ENCODE measurements at places on chromosomes 16 and 17. TPM values are rescaled to one million over a fixed set of nuclear protein-coding genes. Genes with fewer than 3 reads are reported as not detected.

Gene PRR35
- not detected for total RNA-seq

Gene PERCC1
- not detected for total RNA-seq

Gene KRTAP3-2
- not detected for total RNA-seq

Gene PABPN1L
- total RNA-seq = not detected

Gene SERPINF2
- 0.17 TPM for total RNA-seq

Gene ODAD4
- 1.1 TPM for total RNA-seq

Gene C1QL1
- 0.32 TPM for total RNA-seq

Gene CFAP119
- 0.69 TPM for total RNA-seq

Gene MT1X
- total RNA-seq = 45.7 TPM

Gene P4HB
- total RNA-seq = 766 TPM

Gene PKMYT1
- not detected for total RNA-seq

Gene TLCD2
- 8.7 TPM for total RNA-seq

Gene KRTAP2-3
- total RNA-seq = not detected

Gene LPCAT2
- total RNA-seq = 15.8 TPM

Gene UBALD1
- 3.9 TPM for total RNA-seq

Gene RGS11
- 1.4 TPM for total RNA-seq

Gene PIGL
- 17.2 TPM for total RNA-seq

Gene B9D1
- 30.5 TPM for total RNA-seq

Gene CEMP1
- not detected for total RNA-seq

Gene CD300H
- total RNA-seq = not detected

Gene JUP
- 3.0 TPM for total RNA-seq

Gene CES4A
- total RNA-seq = 1.1 TPM

Gene TEX19
- under 0.01 TPM for total RNA-seq

Gene GJC1
- total RNA-seq = 10.2 TPM

Gene ABCC11
- 0.32 TPM for total RNA-seq

Gene TBC1D3G
- total RNA-seq = not detected

Gene TMEM92
- total RNA-seq = 0.16 TPM

Gene TP53TG3F
- not detected for total RNA-seq

Gene SPATA22
- total RNA-seq = not detected

Gene OR3A2
- 0.32 TPM for total RNA-seq

Gene MMP2
- 1,068 TPM for total RNA-seq

Gene EPX
- total RNA-seq = not detected

Gene ALDH3A1
- 0.43 TPM for total RNA-seq

Gene ETV4
- total RNA-seq = 0.63 TPM

Gene LGALS9B
- not detected for total RNA-seq

Gene PYDC1
- not detected for total RNA-seq

Gene KRT40
- total RNA-seq = not detected

Gene CCL4
- total RNA-seq = not detected

Gene SLC26A11
- 10.3 TPM for total RNA-seq

Gene KRTAP4-3
- total RNA-seq = not detected

Gene MEIOB
- not detected for total RNA-seq

Gene GPR179
- total RNA-seq = not detected

Gene KAT2A
- total RNA-seq = 5.6 TPM

Gene ABCA10
- 5.2 TPM for total RNA-seq

Gene ZACN
- total RNA-seq = under 0.01 TPM

Gene HS3ST3A1
- 11.2 TPM for total RNA-seq

Gene EPN3
- total RNA-seq = not detected

Gene FBXW10B
- 0.09 TPM for total RNA-seq

Gene CPHXL2
- total RNA-seq = not detected

Gene GUCY2D
- total RNA-seq = 0.09 TPM

Gene HSF5
- not detected for total RNA-seq

Gene LRRC36
- not detected for total RNA-seq

Gene MAPT
- 0.60 TPM for total RNA-seq

Gene ITGAD
- total RNA-seq = not detected

Gene KLHL10
- 0.16 TPM for total RNA-seq

Gene TBC1D3H
- total RNA-seq = not detected

Gene TAT
- not detected for total RNA-seq

Gene PEMT
- total RNA-seq = 13.8 TPM

Gene ABCA3
- 0.26 TPM for total RNA-seq

Gene MSLN
- not detected for total RNA-seq
